ENCODE measurements at places on chromosomes 5 and 9.

DNA sequence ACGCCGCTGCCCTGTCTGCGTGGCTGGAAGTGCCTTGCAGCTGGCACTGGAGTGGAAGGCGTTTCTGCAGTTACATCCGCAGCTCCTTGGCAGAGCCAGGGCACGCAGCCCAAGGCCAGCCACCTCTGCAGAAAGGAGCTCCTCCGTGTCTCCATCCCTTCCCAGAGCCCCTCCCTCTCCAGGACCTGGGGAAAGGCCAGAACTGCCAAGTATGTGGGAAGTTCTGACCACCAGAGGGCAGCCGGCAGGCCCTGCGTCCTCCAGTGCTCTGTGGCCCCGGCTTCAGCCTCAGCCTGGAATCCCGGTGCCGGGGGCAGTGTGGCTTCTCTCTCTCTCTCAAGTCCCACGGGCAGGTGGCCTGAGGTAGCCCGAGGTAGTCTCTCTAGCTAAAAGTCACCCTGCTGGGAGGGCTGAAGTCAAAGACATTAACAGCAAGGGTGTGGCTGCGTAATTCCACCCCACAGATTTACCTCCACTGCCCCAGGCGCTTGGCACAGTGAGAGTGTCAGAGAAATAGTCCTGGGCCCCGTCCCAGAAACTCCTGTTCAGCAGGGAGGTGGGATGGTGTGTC lies 101.7 kb upstream of the FCN2 start:
- peak; percentile 70 for DNase-seq

DNA sequence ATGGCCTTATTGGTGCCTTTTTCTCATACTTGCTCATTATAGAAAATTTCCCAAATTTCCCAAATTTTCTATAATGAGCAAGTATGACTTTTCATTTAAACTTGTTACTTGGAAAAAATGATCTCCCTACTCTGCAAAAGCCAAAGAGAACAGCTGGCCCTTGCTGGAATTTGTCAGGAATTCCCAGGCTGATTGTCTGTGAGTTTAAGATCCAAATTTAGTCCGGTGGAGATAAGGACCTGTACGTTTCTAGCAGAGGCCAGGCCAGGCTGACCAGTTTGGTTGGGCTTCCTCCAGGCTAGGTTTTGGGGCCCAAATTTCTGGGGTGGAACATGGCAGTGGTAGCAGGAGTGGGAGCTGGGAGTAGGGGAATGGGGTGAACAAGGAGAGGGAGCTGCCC lies 51.9 kb downstream of the NEURL1B start:
- DNase-seq: no peak

- no peak for DNase-seq
Observed at GRCh38 chr9:30103647-30104394, 2280.6 kb upstream of the ACO1 start.

GRCh38 chr9:15936306-15936921 lies 383.6 kb downstream of the CCDC171 start:
- no peak for DNase-seq

DNA sequence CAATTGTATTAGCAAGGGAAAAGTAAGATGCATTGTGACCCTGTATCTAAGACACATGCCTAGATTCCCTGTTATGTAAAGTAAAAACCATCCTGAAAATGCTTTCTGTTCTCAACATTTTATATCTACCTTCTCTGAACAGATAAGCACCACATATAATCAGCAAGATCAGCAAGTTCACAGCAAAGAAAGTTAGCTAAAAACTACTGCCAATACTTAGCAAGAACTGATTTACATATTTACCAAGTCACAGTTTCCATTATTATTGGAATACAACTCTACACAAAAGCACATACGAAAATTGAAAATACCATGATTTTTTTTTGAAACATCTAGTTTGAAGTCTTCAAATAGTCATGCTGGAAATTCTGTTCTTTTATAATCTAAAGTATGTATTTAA lies 1118.1 kb downstream of the TAF11L14 start:
- DNase-seq: no peak

GRCh38 chr9:136525207-136525606 lies 20.6 kb downstream of the NOTCH1 start:
- no peak for DNase-seq

All from K562 (cell line).